ENCODE measurements at places on chromosomes 4 and X.

- DNase-seq = no peak
Observed at GRCh38 chr4:116733370-116733769, 352.0 kb downstream of the TRAM1L1 start.

GRCh38 chr4:140344621-140345020 lies 28.8 kb upstream of the SCOC start:
- DNase-seq = no peak

DNA sequence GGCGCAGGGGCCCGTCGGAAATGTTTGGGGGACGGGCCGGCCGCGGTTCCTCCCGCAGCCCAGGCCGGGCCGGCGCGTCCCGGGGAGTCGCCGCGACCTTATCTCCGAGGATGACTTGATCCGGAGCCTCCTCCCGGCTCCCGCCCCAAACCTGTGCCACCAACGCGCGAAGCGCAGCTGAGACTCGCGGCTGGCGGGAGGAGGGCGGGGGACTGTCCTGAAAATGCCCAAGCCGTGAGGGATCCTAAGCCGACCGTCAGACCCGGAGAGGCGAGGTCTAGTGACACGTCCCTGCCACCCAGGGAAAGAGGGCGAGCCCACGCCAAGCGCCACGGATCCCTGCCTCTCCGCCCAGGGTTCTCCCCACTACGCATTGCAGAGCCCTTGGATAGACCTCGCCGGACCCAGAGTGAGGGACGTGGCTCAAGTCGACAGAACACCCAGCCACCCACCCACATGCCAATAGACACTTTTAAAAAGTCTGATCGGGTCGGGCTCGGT lies 26.9 kb downstream of the UTP14A start:
- DNase-seq = no peak

DNA sequence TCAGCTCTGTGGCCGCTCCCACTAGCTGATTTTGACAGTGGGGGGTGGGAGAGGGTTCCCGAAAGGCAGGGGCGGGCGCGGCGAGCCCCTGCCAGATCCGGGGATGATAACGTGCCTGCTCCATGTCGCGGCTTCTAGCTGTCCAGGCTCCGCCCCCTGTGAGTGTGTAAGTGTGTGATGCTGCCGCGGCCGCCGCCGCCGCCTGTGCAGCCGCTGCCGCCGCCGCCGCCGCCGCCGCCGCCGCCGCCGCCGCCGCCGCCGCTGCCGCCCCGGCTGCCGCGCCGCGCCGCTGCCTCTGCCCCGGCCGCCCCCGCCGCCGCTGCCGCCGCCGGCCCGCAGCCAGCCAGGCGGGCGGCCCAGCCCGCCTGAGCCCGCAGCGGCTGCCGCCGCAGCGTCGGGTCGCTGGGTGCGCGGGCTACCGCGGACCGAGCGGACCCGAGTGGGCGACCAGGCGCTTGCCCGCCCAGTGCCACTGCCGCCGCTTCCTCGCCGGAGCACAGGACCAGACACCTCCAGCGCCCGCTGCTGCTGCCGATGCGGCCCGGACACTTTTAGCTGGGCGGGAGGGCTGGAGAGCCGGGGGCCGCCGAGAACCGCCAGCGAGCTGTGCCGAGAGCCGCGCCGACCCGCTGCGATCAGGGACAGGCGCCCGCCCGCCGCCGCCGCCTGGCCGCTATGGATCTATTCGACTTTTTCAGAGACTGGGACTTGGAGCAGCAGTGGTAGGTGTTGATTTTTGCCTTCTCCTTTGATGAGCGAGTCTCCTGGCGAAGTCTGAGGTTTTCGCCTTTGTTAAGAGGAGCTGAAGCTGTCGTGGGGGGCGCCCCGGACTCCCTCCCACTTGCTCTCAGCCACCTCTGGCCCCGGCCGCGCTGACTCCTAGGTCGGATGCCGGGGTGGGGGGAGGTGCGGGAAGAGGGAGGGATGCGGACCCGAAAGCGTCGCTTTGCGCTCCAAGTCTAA lies at the start of gene AFF2:
Gene AFF2 (plus strand): TSS at position 195 of the 963 bp plus-strand sequence. CDS start 481 bp downstream, at position 676.
- DNase-seq = no peak

GRCh38 chrX:85109235-85109634 lies 105.6 kb downstream of the APOOL start:
- DNase-seq = no peak

DNA sequence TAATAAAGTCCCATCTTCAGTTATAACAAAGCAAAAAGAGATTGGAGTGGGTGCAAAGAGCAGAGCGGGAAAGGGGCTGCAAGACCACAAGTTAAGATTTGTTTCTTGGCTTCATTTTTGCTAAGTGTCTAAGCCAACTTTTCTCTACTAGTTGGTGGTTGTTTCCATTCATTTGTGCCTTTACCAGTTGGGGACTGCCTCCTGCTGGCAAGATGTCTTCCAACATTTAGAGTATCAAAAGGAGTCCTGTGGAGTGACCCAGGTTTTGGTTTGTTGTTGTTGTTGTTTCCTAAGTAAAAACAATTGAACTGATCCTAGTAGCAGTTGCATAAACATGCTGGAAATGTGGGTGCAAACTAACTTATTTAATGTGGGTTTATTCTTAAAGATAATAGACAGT lies 121.1 kb downstream of the SPATA18 start:
- DNase-seq = no peak

DNA sequence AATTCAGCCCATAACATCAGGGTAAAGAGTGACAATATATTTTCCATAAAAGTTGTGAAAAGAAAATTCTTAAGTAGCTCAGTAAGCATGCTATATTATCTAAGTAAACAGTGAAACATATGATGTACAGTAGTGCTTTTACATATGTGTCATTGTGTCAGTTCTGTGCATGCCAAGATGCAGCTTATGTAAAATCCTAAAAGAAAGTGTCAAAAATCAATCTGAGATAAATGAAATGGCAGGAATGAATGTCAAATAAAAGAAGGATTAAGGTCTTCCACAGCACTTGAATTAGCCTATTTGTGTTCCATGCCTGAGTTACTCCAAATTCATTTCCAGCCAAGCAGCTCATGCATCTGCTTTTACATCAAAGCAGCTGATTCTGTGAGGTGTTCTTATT lies 452.7 kb upstream of the HS3ST1 start:
- DNase-seq = no peak

DNA sequence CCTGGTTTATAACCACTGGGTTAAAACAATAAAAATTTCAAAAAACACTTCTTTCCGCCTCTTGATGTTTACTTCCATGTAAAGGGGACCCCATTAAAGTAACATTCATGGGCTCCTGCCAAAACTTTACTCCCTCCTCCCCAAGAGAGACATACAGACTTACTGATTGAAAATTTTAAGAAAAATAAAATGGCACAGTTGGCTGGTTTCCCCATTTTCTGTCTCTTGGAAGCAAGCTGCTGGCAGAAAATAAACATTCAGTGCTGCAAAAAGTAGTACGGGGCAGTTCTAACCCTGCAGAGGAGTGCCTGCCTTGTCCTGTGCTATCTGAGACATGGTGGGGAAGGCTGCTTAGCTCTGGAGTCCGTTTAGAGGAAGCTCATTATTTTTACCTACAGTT lies 187.3 kb upstream of the INTU start:
- no peak for DNase-seq

GRCh38 chr4:60729194-60729593 lies 470.9 kb upstream of the ADGRL3 start:
- no peak for DNase-seq

DNA sequence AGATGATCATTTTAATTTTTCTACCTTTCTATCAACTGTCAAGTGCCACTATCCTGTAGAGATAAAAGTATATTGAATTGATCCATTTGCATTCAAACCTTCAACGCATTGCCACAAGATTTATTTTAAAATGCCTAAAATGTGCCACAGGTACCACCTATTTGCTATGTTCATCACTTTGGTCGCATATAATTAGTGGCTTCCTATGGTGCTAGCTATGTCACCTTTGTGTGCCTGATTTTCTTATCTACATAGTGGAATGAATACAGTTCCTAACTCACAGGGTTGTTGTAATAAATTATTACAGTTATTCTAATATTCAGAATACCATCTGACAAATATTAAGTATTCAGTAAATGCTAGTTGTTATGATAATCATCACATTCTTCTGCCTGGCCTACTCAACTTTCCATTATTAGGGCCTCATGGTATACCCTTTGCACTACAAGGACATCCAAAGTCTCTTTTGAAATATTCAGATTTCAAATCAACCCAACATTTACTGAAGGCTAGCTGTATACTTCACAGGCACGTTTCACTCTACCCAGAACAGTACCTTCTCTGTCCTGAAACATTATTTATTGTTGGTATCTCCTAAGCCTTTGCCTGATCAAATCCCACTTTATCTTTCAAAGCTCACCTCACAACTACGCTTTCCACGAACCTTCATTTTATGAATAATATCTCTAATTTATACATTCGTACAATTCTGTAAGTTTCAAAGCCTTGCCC lies 62.4 kb downstream of the ANXA10 start:
- no peak for DNase-seq

- DNase-seq = no peak
Observed at GRCh38 chrX:103329991-103330390, at the start of gene TCEAL7. Gene TCEAL7, plus strand, starts transcription at chrX:103330239. Its CDS starts 1,165 bp downstream, at chrX:103331404.

- no peak for DNase-seq
Observed at GRCh38 chr4:105116616-105117319, 29.9 kb upstream of the TET2 start.

DNA sequence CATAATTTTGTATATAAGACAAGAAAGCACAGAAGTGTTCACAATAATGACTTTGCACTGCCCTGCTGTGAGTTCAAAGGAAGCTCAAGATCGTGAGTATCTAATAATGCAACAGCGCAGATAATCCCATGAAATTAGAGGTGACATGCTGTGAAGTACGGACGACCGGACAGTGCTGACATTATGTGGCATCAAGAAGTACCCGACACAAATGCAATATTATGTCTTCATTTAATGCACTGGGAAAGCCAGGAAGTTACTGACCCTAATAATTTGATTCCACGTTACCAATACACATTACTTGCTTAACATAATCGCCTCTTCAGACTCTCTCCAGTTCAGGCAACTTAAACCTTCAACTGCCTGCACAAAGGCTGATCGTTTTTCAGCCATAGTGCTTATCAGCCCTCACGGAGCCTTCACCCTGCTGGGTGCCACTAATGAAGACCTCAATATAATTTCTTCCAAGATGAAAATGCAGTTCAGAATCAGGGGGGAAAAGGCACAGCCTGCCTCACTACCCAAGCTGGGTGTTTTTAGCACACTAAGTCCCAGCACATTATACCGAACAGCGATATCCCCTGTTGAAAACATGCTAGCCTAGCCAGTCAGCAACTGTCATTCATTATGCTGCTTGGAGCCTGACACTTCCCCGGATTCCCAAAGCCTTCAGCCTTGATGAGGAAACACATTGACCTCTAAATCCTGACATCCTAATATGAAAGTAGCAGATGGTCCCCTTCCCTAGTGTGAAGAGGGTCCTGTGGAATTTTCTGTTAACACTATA lies 56.1 kb downstream of the SLC7A11 start:
- DNase-seq = no peak

GRCh38 chr4:143700046-143700415 lies 444 bp downstream of the FREM3 start:
- DNase-seq = no peak

GRCh38 chrX:34058005-34058404 lies 74.1 kb downstream of the FAM47A start:
- DNase-seq = no peak

GRCh38 chrX:135984791-135985156 lies 461 bp upstream of the SLC9A6 start:
- DNase-seq = no peak

DNA sequence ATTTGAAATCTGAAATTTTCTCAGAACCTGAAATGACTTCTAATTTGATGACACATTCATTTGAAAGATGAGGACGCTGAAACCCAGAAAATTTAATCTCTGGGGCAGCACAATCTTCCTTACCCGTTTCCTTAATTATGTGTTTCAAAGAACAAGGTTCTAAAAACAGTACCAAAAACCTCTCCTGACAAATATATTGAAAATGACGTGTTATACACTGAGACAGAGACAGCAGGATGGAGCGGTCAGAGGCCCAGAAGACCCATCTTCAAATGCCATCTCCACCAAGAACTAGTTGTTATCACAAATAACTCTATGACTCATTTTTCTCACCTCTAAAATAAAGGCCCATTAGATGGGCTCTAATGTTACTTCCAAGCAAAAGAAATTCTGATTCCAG lies 177.3 kb downstream of the NSUN7 start:
- no peak for DNase-seq

DNA sequence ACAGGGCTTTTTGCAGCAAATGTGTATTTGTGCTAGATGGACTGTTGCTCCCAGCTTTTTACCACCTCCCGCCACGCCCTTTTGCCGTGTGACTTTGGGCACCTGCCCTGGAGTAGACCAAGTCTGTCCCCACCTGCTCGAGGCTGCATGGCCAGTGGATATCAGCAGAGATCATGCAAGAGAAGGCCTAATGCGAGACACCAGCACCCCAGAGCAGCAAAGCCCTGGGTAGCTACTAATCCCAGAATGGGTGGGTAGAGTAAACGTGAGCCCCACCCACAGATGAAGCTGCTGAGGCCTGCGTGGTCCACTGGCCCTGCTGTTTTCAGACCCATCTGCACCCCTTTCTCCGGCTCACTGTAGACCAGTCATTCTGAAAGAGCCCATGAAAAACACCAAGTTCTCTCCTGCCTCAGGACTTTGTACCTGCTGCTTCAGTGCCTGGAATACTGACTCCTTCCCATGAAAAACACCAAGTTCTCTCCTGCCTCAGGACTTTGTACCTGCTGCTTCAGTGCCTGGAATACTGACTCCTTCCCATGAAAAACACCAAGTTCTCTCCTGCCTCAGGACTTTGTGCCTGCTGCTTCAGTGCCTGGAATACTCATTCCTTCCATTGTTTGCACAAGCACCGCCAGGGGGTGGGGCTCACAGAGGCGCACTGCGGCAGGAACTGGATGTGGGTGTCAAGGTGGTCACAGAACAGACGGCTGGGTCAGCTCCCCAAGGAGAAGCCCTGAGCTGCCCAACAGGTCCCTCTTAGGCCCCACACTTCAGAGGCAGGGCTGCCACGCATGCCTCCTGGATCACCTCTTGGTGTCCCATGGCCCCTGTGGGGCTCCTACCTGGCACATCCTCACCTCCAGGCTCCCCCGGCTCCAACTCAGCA lies 5.1 kb upstream of the TNIP2 start:
- DNase-seq = no peak

DNA sequence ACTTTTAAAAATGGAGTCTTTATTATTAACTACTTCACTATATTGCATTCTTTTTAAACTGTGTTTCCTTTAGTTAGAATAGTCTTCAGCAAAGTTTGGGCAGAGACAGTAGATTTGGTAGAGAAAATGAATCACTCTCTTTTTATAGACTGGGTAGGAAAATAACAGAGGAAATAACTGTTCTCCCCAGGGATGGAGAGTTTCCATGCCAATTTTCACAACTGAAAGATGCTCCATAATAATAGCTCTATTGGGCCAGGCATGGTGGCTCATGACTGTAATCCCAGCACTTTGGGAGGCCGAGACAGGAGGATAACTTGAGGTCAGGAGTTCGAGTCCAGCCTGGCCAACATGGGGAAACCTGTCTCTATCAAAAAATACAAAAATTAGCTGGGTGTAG lies 13.1 kb downstream of the HSD17B13 start:
- peak; percentile 32 for DNase-seq

DNA sequence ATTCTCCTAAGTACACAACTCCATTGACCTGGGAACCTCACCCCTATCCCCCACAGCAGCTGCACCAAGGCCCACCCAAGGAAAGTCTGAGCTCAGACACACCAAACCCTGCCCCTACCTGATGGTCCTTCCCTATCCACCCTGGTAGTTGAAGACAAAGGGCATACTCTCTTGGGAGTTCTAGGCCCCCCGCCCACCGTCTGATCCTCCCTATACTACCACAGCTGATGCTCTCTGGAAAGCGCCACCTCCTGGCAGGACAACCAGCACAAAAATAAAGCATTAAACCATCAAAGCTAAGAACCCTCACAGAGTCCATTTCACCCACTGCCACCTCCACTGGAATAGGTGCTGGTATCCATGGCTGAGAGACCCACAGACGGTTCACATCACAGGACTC lies 83.6 kb downstream of the ANAPC10 start:
- DNase-seq = no peak
